ENCODE measurements at places on chromosomes 3 and 15.

GRCh38 chr15:74333662-74334061 is 33.8 kb downstream of the CYP11A1 start:
- no peak for DNase-seq

DNA sequence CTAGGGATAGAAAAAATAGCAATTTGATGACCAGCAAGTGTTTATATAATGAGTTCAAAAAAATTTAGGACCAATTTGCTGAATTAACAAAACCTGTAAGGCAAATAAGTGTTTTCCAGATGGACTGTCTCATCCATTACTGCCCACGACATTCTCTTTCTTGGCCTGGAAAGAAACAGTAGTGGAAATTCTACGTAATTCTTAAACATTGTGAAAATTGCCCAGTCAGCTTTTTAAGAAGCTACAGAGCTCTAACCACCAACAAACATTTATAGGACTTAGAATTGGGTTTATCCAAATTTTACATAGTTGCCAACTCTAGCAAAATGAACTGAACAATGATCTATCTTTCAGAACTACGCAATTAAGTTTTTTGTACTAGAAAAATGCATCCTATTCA is 227.7 kb upstream of the PEX5L start:
- DNase-seq = no peak

DNA sequence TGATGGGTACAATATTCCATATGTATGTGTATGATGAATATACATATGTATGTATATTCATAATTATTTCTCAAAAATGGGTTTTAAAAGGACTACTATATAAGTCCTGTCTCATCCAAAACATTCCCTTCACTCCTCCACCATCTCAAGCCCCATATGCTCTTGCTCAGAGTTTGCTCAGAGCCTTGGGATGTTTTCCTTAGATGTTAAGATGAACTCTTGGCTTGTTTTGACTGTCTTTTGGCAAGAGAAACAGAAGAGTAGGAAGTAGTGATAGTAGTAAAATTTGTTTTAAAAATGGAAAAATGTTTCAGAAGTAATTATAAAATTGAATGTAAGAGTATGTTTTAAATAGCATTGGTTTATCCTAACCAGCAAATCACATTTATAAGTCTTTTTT is 6.2 kb upstream of the EPHA3 start:
- DNase-seq = no peak

DNA sequence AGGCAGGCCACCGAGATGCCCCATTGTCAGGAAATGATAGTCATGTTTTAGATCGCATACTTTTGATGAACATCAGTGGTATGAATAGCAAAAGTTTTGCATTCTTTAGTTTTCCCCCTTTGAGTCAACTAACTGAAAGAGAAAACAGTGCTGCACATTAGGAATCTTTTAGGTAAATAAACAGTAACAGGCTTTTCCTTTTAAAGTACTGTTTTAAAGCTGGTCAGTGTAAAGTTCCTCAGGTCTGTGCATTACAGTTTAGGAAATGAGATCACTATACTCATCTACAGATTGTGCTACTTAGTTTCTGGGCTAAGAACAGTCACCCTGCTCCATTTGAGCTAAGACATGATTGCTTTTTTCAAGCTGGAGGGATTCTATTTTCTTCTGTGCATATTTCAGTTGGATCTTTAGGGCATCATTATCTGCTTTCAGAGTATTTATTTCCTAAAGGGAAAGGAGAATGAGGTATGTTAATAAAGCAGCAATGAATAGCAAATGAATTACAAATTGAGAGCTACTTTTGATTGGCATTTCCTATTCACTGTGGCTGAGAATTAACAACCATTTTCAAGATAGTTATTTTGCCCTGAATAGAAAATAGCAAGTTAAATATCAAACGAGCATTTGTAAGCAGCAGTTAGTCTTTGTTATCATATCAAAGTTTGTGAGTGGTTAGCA is 36.5 kb downstream of the FAM98B start:
- no peak for DNase-seq

DNA sequence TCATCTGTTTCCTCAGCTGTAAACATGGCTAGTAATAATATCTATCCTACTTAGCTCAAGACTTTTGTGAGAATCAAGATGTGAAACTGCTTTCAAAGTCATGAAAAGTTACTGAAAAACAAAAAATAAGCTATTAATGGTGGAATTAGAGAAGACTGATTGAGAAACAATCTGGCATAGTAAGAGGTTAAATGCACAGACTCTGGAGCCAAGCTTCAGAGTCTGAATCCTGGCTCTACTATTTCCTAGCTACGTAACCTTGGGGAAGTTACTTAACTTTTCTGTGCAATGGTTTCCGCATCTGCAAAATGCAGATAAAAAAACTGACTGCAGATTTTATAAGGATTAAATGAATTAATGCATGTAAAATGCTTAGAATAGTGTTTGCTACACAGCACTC is 28.8 kb downstream of the LRRFIP2 start:
- no peak for DNase-seq

DNA sequence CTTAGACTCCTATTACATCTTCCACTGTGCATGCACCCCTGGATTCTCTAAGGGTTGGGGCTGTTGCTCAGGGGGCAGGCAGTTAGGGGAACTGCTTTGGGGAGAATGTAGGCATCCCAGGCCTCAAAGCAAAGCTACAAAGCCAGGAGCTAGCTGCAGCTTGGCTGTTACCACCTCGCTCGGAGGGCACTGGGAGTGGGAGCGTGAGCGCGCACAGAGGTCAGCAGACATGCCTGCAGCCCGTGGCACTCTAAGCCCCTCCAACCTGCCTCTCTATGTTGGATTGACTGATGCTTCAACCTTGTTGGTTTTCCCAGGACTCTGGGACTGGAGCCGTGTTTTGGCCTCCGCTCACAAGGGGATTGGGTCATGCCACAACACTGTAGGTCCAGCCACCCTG is 69.8 kb downstream of the CPN2 start:
- no peak for DNase-seq

DNA sequence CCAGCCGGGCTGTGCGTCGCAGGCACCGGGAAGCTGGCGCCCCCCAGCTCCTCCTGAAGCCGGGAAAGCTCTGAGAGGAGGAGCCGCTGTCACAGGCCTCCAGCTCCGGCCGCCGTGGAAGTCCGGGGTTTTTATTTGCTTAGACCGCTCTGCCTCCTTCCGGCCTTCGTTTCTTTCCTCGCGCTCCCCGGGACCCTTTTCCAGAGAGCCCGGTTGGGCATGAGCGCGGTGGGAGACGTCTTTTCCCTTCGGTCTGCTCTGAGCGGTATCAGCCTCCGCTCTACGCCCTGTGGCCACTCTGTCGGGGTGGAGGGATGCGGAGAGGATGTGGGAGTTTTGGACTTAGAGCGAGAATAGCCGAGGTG is 559 bp downstream of the SENP5 start:
- DNase-seq = no peak

GRCh38 chr15:97597801-97598200 is 362.7 kb upstream of the ARRDC4 start:
- DNase-seq = no peak

GRCh38 chr3:128573160-128573559 is 77.5 kb downstream of the RPN1 start:
- no peak for DNase-seq

DNA sequence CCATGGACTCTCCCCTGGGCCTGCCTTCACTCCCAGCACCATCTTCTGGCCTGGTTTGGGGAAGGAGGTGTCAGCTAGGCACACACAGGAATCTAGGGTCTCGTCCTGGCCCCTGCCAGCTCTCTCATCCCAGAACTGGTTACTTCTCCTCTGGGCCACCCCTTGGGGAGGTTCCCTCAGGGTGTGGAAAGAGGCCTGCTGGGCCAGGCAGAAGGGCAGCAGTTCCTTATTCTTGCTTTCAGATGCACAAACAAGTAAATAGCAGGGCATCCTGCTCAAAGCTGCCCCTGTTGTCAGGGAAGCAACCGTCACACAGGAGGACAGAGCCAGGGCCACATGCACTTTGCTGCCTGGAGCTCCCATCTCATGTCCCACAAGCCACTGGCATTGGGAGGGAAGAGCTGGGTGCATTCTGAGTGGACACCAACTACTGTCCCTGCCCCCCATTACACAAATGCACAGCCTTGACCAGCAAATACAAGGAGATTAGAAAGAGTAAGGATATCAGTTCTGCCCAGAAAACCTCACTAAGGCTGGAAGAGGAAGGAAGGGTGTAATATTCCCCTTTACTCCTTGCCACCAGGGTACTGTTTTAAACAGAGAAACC is 108.8 kb upstream of the HACD2 start:
- no peak for DNase-seq

- DNase-seq = no peak
Observed at GRCh38 chr3:46360907-46361306, 7.0 kb downstream of the CCR2 start.

DNA sequence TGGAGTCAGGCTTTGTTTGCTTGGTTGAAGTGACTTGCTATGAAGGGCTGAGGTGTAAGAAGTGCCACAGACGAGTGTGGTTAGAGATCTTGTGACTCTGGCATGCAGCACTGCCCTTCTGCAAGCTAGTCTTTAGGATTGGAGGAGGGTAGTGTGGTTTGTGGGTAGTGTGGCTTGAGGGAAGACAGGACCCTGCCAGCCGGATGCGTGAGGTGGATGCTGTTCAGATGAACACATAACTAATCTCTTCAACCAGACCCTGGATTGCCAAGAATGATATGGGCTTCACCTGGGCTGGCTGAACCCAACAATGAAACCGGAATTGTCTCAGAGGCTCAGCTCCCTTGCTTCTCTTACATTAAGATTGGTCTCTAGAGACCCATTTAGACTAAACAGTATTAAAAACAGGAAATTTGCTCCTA is 32.7 kb downstream of the STARD9 start:
- no peak for DNase-seq

- no peak for DNase-seq
Observed at GRCh38 chr3:156448300-156448699, 106.6 kb downstream of the SSR3 start.

- DNase-seq = no peak
Observed at GRCh38 chr3:126287536-126288241, 69.5 kb downstream of the KLF15 start.

- no peak for DNase-seq
Observed at GRCh38 chr3:71245971-71246880, 337.3 kb downstream of the FOXP1 start.

- no peak for DNase-seq
Observed at GRCh38 chr15:80560601-80561400, 134.3 kb upstream of the ABHD17C start.

- no peak for DNase-seq
Observed at GRCh38 chr3:130950641-130951040, 56.8 kb downstream of the ATP2C1 start.

DNA sequence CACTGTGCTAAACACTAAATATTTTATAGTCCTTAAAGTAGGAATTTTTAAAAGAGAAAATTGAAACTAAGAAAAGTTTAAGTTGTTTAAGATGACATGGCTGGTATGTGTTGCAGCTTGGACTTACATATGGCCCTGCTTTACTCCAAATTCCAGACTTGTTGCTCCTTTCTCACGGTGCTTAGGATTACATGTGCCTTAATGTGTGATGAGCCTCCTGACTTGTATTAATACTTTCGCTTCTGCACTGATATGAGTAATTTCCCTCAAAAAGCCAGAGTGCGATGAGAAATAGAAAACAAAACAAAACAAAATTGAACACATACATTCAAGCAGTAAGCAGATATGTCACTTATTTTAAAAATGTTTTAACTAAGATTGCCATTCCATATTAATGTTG is 250.2 kb downstream of the VGLL3 start:
- no peak for DNase-seq

DNA sequence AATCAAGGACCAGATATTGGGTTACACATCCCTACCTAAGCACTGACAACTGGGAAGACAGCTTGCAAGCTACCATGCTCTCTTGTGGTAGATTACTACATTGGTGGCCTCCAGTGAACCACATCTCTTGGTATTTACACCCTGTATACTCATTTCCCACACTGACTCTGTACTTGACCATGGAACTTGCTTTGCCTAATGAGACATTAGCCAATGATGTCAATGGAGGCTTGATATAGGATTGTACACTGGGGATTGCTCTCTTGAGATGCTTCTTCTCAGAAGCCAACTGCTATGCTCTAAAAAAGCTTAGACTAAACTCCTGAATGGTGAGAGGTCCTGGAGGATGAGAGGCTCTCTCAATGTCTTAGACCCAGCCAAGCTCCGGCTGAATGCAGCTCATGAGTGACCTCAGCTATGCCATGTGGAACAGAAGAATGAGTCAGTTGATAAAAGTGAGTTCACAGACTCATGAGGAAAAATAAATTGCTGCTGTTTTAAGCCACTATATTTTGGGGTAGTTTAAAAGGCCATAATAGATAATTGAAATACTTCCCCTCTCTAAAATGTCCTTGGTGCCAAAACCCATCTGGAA is 61.5 kb upstream of the GALNT15 start:
- no peak for DNase-seq

DNA sequence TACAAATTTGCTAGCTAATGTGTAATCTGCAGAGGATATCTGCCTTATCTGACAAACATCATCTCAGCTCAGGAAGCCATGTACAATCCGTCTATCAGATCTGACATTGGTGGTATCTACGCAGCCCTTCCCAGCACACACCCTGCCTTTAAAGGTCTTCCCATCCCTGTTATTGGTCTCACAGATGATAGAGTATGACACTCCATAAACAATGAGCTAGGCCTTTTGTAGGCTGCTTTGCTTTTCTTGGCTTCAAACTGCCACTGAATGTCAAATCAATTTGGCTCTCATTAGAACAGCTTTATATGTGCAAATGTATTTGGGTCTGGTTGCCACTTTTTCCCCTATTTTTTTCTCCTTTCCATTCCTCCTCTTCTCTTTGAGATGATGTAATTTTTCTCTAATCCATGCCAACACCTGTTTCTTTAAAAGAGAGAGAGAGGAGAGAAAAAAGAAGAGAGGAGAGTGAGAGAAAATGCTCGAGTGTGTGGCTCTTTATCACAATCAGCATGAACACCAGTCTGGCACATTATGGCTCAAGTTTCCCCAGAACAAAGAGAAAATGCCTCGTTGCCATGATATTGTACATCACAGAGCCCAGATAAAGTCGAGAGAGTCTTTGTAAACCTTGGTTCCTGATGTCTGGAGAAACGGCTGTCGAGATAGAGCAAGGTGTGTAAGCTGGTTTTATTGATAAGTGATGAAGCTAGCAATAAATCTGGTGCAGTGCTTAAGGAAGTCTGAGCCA is 80.8 kb upstream of the DPH6 start:
- no peak for DNase-seq

DNA sequence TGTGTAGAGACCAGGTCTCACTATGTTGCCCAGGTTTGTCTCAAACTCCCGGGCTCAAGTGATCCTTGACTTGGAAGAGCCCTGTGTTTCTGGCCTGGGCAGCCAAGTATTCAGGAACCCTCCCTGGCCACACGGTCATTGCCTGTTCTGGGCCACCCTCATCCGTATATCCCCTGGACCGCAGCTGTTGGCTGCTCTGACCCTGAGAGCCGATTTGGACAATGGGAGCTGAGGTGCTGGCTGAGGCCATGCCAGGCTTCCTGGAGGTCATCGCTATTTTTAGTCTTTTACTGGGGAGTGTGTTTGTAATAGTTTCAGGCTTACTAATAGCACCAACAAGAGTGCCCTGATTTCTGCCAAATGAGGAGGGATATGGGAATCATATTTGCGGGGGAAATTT is 60.7 kb downstream of the ADAMTS7 start:
- no peak for DNase-seq

- DNase-seq = no peak
Observed at GRCh38 chr3:160012108-160012507, 23.5 kb downstream of the IL12A start.

Measured in stimulated activated CD8-positive, alpha-beta memory T cell treated with anti-CD3 and anti-CD28 coated beads, Interleukin-15, amount 100 ng/mL, for 24 hours (primary cell).